ENCODE measurements at places on chromosomes 4 and X.

GRCh38 chr4:4504783-4505182 is 37.1 kb downstream of the STX18 start:
- DNase-seq: no peak

GRCh38 chr4:156247470-156247869 is 293.8 kb upstream of the CTSO start:
- DNase-seq: no peak

DNA sequence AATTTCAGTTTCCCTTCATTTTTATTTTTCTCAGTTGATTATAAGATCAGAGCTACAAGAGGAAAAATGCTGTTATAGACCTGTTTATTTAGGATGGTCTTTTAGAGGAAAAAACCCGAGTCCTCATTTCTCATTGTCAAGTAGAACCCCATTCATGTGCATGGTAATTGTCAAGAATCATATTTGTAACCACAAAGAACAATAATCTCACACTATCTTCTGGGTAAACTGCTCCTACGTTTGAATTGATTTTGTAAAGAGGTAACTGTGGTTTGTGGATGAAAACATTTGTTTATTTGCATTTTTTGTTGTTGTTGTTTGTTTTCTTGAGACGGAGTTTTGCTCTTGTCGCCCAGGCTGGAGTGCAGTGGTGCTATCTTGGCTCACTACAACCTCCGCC is 23.8 kb downstream of the RAPGEF2 start:
- DNase-seq: no peak

DNA sequence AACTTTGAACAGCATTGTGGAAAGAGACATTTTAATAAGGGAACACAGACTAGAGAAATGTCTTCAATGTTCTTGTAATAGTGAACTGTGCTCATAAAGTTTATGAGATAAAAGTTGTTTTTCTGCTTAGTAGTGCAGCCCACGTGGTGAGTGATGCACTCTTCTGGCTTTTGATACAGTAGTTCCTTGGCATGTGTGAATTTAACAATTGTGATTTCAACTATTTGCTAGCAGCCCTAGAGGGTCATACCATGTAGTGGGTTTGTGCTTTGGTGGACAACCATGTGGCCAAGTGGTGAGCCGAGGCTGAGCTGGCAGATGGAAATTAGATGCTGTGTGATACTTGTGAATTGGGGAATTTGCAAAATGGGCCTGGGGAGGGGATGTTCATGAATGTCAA is 116.2 kb upstream of the SLC4A4 start:
- no peak for DNase-seq

GRCh38 chrX:50470103-50471031 is at the start of gene DGKK:
Gene DGKK, minus strand, starts transcription at chrX:50470825. Its CDS starts 147 bp downstream, at chrX:50470678.
- DNase-seq: no peak
